ENCODE measurements at places on chromosomes 2 and 18.

- no peak for DNase-seq
These were observed 10.5 kb downstream of the CTDP1 start for GRCh38 chr18:79690071-79690470.

DNA sequence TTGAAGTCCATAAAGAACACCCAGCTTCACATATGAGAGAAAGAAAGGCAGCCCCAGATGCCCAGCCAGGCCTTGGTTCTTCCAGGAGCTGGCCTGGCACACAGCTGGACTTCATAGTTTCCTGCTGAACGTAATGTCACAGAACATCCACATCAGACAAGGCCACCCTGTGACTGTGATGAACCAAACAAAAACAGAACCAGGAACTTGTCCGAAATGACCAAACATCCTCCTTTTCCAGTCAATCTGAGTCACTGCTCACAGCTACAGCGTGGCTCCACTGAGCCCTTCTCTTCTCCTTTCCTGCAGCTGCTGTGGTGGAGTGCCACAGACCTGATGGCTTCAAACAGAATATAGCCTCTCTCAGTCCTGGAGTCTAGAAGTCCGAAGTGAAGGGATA, 45.4 kb upstream of the PAPOLG start:
- no peak for DNase-seq

DNA sequence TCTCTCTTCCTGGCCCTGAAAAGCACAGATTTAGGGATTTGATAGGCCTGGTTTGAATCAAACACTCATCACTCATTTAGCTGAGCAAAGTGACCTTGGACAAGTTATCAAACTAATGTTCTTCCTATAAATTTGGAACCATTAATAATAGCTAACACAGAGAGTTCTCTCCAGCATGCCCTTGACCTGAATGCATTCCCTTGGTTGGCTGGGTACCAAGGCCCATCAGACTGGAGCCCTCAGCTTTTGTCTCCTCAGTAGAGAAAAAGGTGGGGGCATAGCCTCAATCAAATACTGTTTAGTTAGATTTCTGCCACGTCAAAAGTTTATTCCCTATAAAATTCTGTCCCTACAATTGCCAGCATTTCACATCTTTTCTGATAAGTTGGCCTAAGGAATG, 13.8 kb upstream of the MRPL19 start:
- DNase-seq, result no peak

DNA sequence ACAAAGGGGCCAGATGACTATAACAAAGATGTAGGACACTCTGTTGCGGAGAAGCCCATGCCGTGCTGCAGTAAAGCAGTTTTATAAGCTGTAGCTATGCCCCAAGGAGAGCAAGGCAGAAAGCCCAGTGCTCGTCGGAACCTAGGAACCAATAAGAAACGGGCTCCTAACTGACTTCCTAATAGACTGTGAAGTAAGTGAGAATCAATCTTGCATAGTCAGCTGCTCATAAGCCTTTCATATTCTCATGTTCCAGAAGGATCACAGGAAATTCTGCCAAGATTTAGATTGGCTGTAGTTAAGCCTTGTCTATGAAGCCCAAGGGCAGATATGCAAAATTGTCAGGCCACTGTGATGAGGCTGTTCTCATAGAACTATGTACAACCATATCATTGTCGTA, 98.4 kb downstream of the RTTN start:
- DNase-seq, result no peak

DNA sequence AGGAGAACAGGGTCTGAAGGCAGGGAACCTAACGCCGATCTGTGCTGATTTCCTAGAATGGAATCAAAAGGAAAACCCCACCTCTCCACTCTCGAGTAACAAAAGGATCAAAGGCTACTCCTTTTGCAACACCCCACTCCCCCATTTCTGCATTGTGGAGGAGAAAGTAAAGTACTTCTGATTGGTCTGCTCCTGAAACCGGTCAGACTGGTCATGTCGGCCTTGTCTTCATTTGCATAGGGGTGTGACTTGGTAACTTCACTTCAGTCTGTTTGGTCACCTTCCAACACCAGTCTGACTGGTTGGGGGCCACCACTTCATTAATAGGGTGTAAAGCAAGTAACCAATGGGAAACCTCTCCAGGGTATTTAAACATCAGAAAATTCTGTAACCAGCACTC, 771.9 kb downstream of the ERBB4 start:
- no peak for DNase-seq

DNA sequence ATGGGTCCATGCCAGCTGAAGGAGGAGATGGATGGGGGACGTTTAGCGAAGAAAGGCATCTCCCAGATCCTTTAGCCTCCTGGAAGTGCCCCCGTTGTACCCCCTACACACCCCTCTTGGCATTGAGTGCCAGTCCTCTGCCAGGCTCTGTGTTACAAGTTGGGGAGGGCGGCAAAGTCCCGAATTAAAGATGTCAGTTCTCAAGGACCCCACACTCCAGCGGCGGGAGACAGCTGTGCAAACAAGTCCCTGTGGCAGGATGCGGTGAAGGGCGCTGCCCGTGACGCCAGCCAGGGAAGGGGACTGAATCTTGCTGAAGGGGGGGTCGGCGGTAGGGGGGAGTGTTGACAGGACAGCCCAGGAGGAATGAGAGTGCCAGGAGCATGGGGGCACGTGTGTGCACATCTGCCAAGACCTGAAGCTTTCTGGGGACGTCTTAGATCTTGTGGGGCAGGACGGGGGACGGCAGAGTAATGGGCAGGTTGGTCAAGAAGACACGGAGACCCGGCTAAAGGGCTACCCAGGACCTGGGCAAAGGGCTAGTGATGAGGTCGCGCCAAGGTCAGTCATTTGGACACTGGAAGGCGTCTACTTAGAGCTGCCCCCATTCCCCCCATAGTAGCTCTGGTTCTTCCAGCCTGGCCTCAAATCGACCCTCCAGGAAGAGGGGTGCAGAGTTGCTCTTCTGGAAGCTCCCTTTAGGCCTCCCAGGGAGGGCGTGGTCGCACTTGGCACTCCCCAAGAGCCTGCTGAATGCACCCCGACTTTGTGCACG, 2.8 kb upstream of the CTDSP1 start:
- peak; percentile 44 for DNase-seq

- peak; percentile 8 for DNase-seq
These were observed 9.9 kb downstream of the TNP1 start for GRCh38 chr2:216849987-216850386.

- DNase-seq, result no peak
These were observed 5.8 kb upstream of the CCDC88A start for GRCh38 chr2:55425431-55425831.

DNA sequence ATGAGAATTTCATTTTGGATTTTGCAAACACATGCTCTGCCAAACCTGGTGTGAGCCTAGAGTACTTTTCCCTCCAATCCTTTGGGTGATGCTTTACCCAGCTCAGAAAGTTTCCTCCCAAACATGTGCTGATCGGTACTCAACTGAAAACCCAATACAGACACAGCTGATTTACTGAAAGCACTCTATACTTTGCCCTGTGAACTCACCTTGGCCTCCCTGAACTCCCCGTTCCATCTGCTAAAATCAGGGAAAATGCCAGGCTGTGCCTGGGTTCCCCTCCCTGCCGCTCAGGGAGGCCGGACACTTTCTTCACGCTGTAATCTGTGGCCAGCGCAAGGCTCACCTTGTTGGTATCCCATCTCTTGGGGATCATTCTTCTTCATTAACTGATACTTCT, 391.2 kb downstream of the CBLN2 start:
- DNase-seq, result no peak

DNA sequence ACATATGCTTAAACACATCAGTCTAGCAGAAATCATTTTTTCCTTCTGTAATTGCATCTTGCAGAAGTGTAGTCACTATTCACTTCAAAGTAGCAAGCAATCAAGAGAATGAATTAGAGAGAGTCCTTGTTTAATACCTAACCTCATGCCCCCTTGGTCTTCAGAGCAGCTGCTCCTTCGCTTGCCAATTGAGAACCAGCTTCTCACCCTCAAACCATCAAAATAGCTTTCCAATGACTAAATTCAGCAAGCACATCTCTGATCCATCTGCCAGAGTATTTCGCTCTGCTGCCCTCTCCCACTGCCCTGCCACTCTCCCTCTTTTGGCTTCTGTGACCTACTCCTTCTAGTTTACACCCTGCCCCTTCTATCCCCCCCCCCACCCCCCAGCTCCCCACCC, 120.7 kb upstream of the AGAP1 start:
- no peak for DNase-seq

DNA sequence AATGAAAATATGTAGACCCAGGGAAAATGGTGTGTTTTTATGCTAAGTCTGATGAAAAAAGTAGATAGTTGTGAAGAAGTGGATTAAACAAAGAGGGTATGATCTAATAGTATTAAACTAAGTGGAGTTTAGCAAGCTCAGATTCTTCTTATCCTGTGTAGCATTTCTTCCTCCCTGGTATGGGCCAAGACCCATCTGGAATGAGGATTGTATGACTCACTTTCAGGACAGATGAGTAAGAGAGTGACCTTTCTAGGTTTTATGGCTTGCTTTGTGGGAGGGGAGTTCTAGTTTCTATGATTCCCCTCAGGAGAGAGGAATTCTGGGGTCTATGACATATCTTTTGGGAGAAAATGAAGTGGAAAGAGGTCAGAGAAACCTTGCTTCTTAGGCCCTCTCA, 550.1 kb downstream of the SPAG16 start:
- DNase-seq, result no peak

GRCh38 chr2:203928849-203929248, 7.7 kb upstream of the ICOS start:
- no peak for DNase-seq

DNA sequence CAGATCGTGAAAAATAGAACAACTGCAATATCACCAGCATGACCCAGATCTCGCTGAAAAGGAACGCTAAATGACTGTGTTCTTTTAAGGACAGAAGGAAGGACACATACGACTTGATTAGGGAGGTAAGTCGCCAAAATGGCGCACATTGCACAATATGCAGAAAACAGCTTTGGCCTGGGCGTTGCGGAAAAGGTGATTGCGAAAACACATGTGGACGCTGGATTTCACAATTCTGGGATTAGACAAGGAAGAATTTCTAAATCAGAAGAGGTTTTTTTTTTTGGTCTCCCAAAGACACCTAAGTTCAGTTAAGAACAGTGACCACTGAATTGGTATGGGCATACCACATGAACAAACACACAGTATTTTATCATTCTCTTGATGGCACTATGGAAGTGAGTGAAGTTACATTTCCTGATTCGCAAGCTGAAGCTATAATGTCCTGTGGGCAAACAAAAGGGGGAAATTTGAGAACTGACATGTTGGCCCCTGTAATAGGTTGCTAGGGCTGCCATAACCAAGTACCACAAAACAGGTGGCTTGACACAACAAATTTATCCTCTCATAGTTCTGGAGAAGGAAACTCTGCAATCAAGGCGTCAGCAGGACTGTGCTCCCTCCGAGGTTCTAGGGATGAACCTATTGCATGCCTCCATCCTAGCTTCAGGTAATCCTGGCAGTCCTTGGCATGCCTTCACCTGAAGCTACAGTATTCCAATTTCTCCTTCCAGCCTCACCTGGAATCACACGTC, 25.8 kb upstream of the ERICH2 start:
- DNase-seq, result no peak

DNA sequence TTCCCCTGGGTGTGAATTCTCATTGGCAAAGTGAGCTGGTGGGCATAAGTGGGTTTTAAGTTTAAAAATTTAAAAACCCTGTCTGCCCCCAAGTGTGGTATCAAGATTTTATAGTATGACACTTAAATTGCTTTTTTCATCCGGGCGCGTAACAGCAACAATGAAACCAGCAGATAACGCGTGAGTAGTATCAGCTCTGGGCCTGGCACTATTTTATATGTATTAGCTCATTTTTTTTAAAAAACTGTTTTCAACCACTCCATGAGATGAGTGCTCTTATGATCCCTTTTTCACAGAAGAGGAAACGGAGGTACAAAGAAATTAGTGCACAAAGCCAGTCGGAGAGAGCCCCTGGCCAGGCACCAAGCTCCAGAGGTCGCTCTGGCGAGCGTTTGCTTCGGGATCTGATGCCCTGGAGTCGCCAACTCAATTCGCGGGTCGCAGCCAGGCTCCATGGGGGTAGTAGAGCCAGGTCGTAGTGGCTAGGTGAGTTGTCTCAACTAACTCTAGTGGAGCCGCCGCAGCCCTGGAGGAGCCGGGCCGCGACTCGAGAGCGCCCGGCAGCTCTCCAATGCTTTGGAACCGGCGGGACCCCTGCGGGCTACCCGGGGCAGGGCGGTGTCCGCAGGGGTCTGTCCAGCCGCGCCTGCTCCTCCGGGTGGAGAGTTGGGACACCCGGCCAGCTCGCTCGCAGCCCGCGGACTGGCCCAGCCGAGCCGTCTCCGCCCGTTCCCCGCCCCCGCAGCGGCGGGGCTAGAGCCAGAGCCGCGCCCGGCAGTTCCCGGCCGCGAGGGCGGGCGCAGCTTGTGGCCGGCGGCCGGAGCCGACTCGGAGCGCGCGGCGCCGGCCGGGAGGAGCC, at the start of gene IL1R1:
Gene IL1R1, plus strand, starts transcription at position 777 of the 859 bp plus-strand sequence. CDS start 14,979 bp downstream, outside the sequence.
- no peak for DNase-seq

DNA sequence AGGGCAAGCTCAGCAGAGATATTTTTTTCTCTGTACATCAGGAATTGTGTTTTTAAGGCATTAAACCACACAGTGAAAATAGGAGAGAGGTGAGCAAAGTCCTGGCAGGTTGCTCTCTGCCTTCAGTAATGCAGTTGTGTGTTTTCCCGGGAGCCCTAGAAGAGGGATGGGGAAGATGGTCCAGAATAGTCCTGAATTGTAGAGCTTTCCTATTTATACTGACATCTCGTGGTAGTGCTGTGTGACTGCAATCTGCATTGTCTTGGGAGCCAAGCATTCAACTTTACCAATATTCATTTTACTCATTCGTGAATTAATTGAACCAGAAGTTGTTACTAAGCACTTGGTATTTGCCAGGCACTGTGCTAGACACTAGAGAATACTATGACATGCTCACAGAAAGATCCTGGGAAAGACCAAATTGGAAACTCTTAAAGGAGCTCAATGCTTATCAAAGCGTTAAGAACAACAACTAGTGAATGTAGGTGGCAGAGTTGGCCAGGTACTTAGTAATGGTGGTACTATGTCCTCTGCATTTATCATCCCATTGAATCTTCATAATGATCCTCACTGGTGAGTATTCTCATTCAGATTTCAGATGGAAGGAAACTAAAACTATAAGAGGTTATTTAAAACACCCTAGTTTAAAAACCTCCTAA, 214.6 kb downstream of the TRIB2 start:
- DNase-seq, result no peak

DNA sequence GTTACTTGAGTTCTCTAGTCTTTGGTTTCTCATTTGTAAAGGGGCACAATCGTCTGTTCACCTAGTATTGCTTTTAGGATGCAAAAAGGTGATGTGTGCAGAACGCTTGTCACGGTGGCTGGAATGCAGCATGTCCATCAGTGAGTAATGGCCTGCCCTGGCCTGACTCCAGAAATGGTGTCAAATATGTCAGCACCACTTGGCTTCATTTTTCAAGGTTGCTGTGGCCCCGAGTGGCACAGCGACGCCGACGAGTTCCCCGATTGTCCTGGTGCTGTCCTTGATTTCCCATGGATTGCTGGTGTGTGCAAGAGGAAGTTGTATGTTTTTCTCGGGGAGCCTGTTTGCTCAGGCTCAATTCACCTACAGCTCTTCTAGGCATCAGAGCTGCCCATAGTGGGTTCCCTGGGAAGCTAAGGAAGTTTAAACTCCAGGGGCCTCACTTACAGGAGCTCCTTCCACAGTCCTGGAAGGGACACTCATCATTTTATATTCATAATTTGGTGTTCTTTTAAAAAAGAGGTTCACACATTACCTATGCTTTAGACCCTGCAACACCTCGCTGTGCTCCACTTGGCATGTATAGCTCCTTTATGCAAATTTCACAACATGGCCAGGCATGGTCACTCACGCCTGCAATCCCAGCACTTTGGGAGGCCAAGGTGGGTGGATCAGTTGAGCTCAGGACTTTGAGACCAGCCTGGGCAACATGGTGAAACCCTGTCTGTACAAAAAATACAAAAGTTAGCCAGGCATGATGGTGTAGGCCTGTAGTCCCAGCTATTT, 25.6 kb upstream of the ZNF407 start:
- DNase-seq, result no peak

- no peak for DNase-seq
These were observed 558.6 kb upstream of the HS6ST1 start for GRCh38 chr2:128876986-128877983.

All from stimulated activated CD4-positive, alpha-beta T cell treated with anti-CD3 and anti-CD28 coated beads, Interleukin-12 subunit alpha, Interleukin-12 subunit beta, amount 100 ng/mL, for 4 hours (primary cell).